ENCODE measurements at places on chromosomes 12 and 14.

DNA sequence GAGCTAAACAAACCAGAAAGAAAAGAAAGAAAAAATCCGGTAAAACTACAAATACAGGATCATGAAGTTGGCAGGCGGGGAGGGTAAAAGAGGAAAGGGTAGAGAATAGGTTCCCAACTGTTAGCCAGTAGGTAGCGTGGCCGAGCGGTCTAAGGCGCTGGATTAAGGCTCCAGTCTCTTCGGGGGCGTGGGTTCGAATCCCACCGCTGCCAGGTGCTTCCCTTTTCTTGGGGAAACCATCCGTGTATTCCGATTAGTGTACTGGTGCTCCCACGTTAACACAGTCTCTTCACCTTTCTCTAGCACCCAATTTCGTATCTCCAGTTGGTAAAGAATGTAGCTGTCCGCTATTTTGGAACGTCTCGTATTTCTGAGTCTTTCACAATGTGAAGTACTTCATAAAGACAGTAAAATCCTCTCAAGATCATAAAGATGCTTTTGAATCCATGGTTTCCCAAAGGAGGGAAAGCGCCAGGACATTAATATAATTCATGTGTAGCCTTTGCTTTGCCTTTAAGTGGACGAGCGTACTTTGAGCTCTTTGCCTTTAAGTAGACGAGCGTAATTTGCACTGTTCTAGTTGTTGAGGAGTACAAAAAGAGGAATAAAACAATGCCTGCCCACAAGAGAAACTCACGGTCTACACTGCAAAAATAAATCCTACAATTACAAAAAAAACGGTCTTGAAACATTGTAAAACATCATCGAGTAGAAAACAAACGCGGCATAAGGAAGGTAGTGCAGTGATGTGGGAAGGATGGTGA is 19.0 kb upstream of the RNASE12 start:
- peak; percentile 80 for DNase-seq

DNA sequence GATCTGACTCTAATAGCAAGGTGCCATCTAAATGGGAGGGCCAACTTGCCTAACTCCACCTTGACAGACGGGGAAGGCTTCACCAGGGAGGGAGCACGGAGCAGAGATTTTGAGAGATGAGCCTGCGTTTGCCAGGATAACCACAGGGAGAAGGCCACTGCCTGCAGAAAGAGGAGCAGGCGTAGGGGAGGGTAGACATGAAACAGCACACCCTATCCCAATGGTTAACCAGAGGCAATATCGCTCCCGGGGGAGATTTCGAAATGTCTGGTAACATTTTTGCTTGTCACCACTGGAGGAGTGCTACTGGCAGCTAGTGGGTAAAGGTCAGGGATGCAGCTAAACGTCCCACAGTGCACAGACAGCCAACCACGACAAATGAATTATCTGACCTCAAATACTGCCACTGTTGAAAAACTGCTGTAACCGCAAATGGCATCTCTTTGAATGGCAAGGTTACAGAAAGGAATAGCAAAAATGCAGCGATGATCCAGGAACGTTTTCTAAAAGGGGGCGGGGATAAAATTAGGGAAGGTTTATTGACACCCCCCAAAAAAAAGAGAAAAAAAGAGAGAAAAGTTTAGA is 126.0 kb upstream of the ATF7IP start:
- DNase-seq, result peak; percentile 55

DNA sequence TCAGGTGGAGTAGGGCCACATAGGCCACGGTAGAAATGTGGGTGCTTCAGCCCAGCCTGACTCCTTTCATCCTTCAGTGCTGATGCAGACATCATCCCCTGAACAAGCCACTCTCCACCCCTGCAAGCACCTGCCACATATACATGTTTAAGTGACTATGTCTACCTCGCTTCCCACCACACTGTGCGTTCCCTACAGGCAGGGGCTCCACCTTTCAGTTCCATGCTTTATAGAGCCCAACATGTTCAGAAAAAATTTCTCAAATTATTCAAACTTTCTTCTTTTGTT is 11.6 kb downstream of the SLC7A7 start:
- no peak for DNase-seq

DNA sequence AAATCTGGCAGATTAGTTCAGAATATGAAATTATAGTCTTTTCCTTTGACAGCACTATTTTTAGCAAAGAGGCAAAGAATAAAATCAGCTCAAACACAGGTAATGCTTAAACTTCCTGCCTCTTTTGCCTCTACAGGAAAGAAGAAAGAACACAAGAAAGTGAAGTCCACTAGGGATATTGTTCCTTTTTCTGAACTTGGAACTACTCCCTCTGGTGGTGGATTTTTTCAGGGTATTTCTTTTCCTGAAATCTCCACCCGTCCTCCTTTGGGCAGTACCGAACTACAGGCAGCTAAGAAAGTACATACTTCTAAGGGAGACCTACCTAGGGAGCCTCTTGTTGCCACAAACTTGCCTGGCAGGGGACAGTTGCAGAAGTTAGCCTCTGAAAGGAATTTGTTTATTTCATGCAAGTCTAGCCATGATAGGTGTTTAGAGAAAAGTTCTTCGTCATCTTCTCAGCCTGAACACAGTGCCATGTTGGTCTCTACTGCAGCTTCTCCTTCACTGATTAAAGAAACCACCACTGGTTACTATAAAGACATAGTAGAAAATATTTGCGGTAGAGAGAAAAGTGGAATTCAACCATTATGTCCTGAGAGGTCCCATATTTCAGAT is 17.4 kb downstream of the TMPO start:
- DNase-seq, result peak; percentile 62

DNA sequence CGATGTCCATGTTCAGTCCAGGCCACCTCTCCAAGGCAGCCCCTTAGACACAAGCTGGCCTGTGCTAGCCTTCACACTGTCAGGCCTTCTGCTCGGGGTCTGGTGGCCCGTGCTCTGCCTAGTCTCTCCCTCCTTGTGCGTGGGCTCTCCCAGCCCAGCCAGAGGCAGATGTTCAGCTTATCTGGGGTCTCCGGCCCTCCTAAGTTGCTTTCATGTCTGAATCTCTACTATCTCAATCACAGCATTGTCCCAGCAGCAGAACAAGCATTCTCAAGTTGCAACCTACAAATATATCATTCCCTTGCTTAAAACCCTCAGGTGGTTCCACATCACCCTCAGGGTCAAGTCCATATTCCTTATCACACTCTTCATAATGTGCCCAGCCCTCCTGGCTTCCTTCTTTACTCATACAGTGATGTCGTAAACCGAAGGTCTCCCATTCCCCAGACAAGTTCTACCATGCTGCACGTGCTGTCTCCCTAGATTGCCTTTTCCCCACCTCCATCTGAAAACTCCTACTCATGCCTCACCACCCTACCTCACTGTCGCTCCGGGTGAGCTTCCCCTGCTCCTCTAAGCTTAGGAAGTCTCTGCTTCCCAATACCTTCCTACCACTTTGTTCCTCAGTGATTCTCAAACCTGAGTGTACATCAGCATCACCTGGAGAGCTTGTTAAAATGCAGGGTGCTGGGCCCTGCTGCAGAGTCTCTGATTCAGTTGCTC is 1.5 kb downstream of the KRT73 start:
- no peak for DNase-seq

- DNase-seq, result no peak
These were observed 11.5 kb downstream of the ASPG start for GRCh38 chr14:104096751-104097700.

GRCh38 chr12:101591781-101592180 is 3.0 kb upstream of the MYBPC1 start:
- DNase-seq, result no peak

- DNase-seq, result no peak
These were observed 210.4 kb downstream of the ETV6 start for GRCh38 chr12:11859705-11860425.

GRCh38 chr12:56591126-56591525 is 39.0 kb downstream of the BAZ2A start:
- DNase-seq, result no peak

- no peak for DNase-seq
These were observed 106.2 kb upstream of the PDE3A start for GRCh38 chr12:20262119-20262518.

DNA sequence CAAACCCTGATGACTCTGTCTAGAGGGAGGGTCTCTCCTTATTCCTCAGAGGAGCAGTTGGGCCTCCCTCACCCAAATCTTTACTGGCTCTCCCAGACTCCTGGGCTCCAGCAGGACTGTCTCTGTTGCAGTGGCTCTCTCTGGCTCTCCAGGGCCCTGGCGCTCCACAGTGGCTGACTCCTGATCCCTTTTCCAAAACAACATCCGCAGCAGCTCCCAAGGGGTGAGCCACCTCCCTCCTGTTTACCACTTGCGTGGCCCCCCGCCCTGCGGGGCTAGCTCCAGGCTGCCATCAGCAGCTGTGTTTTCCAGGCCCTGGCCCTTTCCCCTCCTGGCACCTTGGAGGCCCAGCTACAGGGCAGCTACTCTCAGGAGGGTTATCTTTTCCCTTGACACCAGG is 123.5 kb downstream of the CALM1 start:
- no peak for DNase-seq

GRCh38 chr14:90109858-90110257 is 48.1 kb downstream of the KCNK13 start:
- DNase-seq, result no peak

DNA sequence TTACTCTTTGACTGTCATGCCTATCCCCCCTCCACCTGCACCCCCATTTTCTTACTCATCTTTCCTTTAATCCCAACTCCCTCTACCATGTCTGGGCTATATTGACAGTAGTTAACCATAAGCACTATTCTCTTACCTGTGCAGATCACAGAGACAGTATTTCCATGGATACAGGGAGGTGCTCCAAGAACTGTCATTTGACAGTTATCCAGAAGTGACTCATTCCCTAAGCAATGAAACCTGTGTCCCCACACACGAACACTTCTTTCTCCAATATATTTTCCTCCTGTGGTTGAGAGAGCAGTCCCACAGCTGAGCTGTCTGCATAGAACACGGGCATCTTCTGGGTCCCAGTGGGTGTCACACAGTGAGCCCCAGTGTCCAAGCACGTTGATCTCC is 68.8 kb downstream of the CD163L1 start:
- DNase-seq, result no peak

- no peak for DNase-seq
These were observed 18.9 kb upstream of the CD27 start for GRCh38 chr12:6425590-6426531.

- DNase-seq, result no peak
These were observed 94.9 kb downstream of the OSBPL8 start for GRCh38 chr12:76464631-76465166.

- peak; percentile 49 for DNase-seq
These were observed 18.5 kb downstream of the NCOR2 start for GRCh38 chr12:124548854-124549378.

Data from EH (cell line).